ENCODE measurements at places on chromosomes 2 and 18. TPM values are rescaled to one million over a fixed set of nuclear protein-coding genes. Genes with fewer than 3 reads are reported as not detected.

Gene COL6A3
- 18.6 TPM for total RNA-seq

Gene DHRS9
- not detected for total RNA-seq

Gene FAM124B
- total RNA-seq = 0.11 TPM

Gene EVA1A
- total RNA-seq = not detected

Gene UGT1A6
- not detected for total RNA-seq

Gene GCKR
- total RNA-seq = not detected

Gene ABCG8
- total RNA-seq = not detected

Gene ANKRD29
- not detected for total RNA-seq

Gene PRSS56
- total RNA-seq = not detected

Gene LIPG
- 0.13 TPM for total RNA-seq

Gene LOXHD1
- not detected for total RNA-seq

Gene IL36RN
- total RNA-seq = not detected

Gene SULT6B1
- total RNA-seq = not detected

Gene PROKR1
- total RNA-seq = 0.13 TPM

Gene CCDC74B
- total RNA-seq = 1.1 TPM

Gene IL1RN
- total RNA-seq = 0.78 TPM

Gene ST6GAL2
- total RNA-seq = not detected

Gene ACMSD
- not detected for total RNA-seq

Gene ADAM17
- total RNA-seq = 20.2 TPM

Gene CAPN14
- total RNA-seq = 0.29 TPM
